ENCODE measurements at places on chromosomes 11 and 22.
A peak's percentile ranks its signal among the peaks of the same experiment; 100 is the strongest.

GRCh38 chr11:76793391-76794291 is 10.5 kb downstream of the TSKU start:
- no peak for DNase-seq

DNA sequence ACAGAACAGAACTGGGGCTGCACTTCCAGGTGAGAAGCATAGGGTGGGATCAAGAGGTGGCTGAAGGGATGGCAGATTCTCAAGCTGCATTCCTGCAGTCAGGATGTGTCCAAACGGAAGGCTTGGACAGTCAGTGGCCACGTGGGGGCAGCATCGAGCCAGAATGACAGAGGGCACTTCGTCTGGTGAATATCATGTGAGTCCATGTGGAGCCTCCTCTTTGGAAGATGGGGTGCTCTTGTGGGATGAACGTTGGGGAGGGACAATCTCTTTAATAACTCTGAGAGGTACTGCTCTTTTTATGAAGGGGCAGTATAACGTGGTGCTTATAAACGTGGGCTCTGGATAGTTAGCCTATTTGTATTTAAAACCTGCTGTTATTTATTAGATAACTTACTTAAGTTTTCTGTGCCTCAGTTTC is 154.9 kb upstream of the NAV2 start:
- peak; percentile 23 for DNase-seq

GRCh38 chr11:120336641-120337354 is 585 bp downstream of the ARHGEF12 start:
- no peak for DNase-seq

DNA sequence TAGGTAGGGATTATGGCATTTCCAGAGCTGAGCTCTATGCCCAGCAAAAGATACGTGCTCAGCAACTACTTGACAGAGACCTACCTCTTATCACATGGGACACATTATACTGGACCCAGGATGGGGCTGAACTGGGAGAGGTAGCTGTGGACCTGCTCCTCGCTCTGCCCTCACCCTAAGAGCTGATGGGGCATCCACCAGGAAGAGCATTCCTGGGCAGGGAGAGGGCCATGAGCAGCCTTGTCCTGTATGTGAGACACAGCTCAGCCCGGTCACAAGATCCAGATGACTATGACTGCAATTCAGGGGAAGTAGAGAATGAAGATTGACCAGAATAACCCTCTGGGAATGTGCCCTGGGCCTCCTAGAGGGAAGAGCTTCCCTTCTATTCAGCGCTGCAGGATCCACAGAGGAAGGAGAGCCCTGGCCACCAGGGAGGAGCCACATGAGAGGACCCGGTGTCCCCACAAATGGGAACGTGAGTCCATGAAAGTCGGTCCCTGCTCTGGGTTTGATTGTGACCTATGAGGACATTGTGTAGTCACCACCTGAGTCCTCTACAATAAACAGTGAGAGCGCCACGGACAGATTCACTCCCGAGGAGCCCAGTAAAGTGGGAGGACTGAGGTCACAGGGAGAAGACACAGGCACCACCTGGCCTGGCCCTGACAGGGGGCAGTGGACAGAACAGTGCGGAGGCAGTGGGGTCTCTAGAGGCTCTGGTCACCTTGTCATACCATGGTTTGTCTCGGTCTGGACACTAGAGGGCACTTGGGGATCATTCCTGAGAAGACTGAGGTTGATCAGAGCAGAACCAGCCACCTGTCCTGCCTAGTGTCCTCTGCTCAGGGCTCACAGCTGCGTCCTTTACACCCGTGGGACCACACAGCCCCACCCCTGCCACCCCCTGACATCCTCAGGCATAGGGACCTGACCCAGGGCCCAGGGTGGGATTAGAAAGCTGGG is 99.5 kb downstream of the ZNF280B start:
- no peak for DNase-seq

GRCh38 chr22:29128891-29129807 is 56.3 kb downstream of the KREMEN1 start:
- peak; percentile 54 for DNase-seq

DNA sequence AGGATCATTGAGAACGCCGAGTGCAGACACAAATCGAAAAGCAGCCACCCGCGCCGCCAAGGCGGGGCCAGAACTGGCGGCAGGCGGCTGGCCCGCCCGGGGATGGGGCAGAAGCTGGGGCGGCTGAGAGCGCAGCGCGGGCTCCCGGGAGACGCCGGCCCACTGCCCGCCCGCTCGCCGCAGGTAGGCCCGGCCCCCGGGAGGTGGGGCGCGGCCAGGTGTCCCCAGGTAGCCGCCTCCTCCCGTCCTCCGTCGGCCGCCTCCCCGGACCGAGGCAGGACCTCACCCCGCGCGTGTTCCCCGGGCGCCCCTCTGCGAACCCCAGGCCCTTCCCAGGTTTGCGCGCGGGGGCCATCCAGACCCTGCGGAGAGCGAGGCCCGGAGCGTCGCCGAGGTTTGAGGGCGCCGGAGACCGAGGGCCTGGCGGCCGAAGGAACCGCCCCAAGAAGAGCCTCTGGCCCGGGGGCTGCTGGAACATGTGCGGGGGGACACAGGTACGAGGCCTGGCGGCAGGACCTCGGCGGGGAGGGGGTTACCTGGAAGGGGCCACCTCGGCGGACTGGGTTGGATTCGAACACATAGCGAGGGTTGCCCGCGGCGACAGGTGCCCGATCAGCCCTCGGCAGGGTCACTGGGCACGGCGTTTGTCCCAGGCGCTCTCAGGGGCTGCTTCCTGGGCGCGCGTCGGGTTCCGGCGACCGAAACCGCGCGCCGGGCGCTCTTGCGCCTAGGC is at the start of gene PRRG4:
PRRG4 (plus strand) TSS at position 248 of the 733 bp plus-strand sequence. CDS start 603 bp downstream, outside the sequence.
- peak; percentile 26 for DNase-seq

DNA sequence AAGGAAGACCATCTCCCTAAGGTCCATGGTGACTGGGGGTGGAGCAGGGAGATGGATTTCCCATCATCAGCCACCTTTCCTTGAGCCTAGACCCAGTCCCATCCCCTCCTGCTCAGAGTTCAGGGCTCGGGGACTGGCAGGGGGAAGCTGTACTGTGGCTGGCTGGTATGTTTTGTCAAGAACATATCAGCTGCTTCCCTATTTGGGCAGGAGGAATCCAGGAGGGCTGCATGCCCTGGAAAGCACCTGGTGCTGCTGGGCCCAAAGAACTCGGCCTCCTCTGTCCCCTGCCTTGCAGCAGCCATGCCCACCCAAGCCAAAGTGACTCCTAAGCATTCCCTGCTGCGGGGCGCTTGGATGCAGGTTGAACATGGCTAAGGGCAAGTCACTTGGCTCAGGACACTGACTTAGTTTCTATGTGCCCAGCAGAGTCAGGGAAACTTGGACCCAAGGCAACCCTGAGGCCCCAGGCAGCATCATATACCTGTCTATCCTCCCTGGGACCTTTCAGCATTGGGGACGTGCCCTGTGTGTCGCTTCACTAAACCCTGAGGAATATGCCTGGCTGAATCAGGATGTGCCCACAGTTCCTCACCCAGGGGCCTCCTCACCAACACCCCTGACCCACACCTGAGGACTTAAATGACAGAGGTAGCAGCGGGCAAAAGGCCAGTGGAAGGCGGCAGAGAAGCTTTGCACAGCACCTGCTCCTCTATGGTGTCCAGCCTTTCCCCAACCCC is 43.1 kb downstream of the BUD13 start:
- no peak for DNase-seq

DNA sequence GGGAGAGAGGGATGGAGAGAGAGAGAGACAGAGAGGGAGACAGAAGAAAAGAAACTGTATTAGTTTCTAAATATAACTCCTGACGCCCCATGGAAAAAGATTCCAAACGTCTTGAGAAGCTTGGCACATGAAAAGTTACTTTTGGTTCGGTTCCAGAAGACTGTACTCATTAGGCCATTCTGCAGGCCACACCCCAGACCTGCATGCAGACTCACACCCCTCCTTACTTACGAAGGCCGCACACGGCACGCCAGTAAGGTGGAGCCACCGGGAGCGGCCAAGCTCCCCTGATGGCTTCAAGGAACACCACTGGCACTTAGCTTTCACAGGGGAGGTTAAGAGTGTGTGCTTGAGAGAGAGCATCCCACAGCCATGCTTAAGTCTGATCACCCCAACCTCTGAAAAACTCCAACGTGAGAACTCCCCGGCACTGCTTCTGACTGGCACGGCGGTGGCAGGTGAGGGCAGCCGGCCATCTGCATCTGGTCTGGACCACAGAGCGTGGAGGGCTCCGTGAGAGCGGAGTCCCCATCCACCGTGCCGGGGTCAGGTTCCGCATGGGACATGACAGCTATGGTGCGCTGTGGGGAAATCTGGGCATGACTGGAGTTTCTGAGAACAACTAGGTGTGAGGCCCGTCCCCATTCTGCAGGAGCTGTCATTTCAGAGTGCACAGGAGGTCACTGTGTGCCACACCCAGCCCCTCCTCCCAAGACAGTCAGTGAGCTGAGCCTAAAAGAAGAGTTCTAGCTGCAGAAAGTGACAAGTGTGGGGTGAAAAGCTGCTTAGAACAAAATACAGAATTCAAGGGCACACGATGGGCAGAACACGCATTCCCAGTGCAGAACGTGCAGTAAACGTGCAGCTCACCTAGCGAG is 62.4 kb downstream of the MYH9 start:
- peak; percentile 98 for DNase-seq
